ENCODE measurements at places on chromosomes 2 and 18.

DNA sequence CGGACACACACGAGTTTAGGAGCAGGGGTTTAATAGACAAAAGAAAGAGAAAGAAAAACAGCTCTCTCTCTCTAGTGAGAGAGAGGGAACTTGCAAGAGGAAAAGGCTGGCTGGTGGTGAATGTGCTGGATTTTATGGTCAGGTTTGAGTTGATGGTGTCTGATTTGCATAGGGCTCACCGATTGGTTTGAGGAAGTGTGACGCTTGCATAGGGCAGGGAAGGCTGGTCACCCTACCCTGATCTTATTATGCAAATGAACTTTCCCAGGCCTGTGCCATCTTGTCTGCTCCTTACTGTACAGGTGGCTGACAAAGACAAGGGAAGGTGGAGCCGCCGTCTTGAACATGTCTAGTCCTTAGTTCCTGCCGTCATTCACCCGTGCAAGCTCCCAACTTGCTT, 408.9 kb downstream of the RIT2 start:
- H3K4me1 ChIP-seq = no peaks in the 10 kb centered on the region
- DNase-seq = peak; percentile 16
- no peak overlapping the region for H3K27ac ChIP-seq
- H3K4me3 ChIP-seq = no peak overlapping the region

DNA sequence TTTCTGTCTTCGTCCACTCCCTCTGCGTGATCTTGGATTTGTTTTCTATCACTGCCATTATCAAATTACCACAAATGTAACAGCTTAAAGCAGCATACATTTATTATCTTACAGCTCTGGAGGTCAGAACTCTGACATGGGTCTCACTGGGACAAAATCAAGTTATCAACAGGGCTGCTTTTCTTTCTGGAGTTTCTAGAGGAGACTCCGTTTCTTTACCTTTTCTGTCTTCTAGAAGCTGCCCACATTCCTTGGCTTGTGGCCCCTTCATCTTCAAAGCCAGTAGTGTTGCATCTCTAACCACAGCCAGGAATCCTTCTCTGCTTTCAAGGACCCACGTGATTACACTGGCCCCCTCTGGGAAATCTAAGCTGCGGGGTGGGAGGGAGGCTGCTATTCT, 21.9 kb upstream of the TET3 start:
- no peak overlapping the region for H3K27ac ChIP-seq
- no peaks in the 10 kb centered on the region for H3K4me1 ChIP-seq
- no peak overlapping the region for H3K4me3 ChIP-seq
- no peak for DNase-seq
- H3K27me3 ChIP-seq = no peaks in the 10 kb centered on the region
- H3K36me3 ChIP-seq = no peaks in the 10 kb centered on the region

DNA sequence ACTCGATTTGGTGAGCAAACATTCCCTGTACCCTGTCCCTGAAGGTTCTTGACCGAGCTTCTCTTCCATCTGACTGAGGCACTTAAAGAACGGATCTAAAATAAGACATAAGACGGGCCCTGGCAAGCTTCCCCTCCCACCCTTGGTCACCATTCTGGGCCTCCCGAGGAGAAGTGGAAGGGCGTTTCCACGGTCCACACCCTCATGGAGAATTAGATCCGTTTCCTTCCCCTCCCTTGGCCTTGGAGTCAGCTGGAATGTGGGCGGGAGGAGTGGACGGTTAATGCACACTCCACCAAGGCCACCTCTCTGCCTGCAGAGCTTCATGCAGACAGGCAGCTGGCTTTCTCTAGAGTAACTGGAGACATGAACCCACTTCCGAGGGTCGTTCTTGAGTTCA, 257.3 kb upstream of the APCDD1 start:
- no peak overlapping the region for H3K27ac ChIP-seq
- H3K27me3 ChIP-seq = no peaks in the 10 kb centered on the region
- peaks cover 9% of the 10 kb centered on the region for H3K4me1 ChIP-seq
- DNase-seq = peak; percentile 44
- no peaks in the 10 kb centered on the region for H3K36me3 ChIP-seq

DNA sequence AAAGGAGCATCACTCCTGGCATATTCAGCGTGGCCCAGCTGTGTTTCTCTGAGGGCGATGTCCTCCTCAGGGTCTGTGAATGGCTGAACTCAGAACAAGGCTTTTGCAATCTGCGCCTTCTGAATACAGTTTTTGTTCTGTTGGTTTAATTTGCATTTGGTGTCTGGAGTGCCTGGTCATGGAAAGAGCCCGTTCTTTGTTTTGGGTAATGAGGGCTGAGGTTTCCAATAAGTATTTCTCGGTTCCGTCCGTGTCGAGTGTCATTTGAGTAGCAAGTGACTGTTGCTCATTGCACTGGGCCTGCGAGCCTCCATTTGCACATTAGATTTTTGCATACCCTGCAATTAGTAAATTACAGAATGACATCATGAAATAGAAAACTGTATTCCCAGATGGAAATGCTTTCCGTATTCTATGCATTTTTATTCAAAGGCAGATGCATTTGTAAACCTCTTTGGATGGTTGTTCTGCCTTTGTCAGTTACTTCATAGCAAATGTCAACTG, 57.3 kb downstream of the NEDD4L start:
- H3K4me3 ChIP-seq = no peak overlapping the region
- DNase-seq = no peak
- no peaks in the 10 kb centered on the region for H3K27me3 ChIP-seq
- no peaks in the 10 kb centered on the region for H3K36me3 ChIP-seq
- no peak overlapping the region for H3K27ac ChIP-seq

DNA sequence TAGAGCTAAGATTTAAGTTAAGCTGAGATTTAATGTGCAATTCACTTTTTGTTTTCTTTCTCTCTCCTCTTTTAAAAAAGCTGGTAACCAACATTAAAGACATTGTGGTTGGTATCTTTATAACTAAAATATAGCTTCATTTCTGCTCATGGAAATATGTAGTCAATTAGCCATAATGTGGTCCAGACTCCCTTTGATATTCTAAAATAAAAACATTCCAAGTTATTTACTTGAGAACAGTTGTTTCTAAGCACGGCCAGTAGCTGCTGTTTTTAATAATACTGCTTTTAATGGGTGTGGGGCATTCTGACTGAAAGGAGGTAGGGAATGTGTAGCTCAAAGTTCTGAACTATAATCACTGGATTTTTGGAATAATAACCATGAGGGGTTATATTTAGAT, 183.3 kb upstream of the FBXO11 start:
- no peak for DNase-seq
- H3K27me3 ChIP-seq = no peaks in the 10 kb centered on the region
- H3K4me3 ChIP-seq = no peak overlapping the region
- no peaks in the 10 kb centered on the region for H3K36me3 ChIP-seq

Data from testis (tissue), 5 donors.